ENCODE measurements at places on chromosomes 2 and 18.

- no peak for DNase-seq
Measured at GRCh38 chr18:58221060-58221725, 177.2 kb downstream of the NEDD4L start.

- no peak for DNase-seq
Measured at GRCh38 chr2:207253666-207254345, 88.1 kb upstream of the KLF7 start.

DNA sequence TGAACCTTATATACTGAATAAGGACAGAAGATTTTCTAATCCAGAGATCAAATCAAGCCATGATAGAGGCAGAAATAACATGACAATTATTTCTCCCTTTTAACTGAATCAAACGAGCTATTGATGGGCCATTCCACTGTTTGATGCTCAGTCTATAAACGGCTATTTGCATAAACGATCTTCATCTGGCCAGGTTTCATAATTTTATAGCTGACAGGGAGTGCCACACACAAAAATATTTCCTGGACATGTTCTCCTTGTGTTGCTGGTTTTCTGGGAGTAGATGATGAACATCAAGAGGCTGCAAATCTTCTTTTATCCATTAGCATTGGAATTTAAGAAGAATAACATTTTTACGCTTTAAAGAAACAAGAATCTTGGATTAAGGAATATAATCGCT is 63.1 kb downstream of the ACVR1C start:
- DNase-seq = no peak

DNA sequence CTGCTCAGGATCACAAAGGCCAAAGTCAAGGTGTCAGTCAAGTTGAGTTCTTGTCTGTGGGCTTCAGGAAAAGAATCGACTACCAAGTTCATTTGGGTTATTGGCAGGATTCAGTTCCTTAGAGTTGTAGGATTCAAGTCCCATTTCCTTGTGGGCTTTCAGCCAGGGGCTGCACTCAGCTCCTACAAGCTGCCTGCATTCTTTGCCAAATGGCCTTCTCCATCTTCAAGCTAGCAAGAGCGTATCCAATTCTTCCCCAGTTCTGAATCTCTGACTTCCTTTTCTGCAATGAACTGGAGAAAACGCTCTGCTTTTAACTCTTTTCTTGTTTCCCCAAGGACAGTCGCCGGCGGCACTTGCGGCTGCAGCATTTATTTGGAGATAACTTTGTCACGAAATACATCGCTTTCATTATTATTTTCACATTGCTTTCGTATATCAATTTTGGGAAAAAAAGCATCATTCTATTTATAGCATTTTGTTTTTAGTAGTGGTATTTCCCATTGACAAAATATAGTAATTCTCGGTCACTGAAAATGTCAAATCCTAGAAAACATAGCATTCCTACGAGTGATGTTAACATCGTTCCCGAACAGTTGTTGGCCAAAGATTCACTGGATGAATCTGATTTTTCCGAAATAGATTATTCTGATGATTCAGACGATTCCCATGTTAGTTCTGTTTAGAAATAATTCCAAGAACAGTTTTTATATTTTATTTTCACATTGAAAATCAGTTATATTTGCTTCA is 59.6 kb upstream of the SERPINE2 start:
- no peak for DNase-seq

DNA sequence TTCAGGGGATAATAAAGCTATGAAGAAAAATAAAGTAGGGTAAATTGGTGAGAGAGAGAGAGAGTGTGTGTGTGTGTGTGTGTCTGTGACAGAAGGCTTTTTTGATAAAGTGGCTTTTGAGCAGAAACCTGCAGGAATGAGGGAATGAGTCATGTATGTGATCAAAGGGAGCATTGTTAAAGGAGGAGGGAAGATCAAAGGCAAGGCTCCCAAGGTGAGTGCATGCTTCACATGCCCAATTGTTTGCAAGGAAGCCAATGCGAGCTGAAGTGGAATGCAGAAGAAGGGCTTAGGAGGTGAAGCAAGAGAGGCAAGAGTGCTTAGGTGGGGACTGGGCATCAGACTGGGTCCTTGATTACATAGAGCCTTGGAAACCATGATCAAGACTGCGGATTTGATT is 96.8 kb downstream of the DNAH6 start:
- no peak for DNase-seq

GRCh38 chr2:1751767-1752725 is 7.7 kb upstream of the PXDN start:
- no peak for DNase-seq

- DNase-seq = no peak
Measured at GRCh38 chr2:224901121-224901676, 141.1 kb downstream of the DOCK10 start.

GRCh38 chr18:47175283-47175897 is 774 bp downstream of the IER3IP1 start:
- DNase-seq = no peak

DNA sequence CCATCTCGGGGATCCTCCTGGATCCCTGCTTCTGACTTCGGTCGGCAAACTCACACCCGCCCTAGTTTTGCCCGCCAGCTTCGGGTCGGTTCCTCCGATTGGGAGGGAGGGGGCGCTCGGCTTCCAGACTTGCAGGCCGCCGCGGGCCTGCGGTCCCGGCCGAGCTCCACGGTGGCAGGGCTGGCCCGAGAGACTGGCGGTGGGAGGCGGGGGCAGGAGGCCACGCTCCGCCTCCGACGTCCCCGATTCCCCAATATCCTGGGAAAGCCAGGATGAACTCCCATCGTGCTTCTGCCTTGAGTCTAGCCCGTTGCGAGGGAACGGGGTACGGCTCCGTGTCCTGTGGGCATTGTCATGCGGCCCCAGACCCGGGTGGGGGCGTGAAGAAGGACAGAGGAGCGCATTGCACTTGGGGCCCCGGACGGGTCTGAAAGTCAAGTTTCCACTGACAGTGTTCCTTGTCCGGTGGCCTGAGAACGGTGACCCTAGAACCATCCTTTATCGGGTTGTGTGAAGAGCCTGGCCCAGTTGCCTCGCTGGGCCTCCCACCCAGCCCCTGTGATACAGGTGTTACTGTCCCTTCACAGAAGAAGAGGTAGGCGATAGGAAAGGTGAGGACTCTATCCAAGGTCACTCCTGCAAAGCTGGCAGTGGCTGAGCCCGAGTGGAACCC is 2.4 kb upstream of the INHBB start:
- DNase-seq = peak; percentile 43

DNA sequence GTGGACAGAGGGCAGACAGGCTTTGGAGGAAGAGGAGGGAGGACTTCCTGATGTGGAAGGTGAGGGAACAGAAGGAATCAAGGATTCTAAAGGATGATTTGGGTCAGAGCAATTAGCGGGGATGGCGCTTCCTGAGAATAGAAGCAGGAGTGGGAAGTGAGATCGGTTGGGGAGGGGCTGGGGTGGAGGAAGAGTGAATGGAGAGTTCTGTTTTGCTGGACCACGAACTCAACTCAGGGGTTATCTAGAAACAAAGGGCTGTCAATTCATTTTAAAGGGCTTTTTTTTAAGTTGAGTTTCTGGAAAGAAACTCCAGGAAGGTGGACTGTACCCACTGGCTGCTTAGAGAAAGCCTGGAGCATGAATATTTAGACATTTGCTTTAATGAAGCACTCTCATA is 54.9 kb downstream of the BCL2L11 start:
- no peak for DNase-seq

GRCh38 chr2:166451468-166451867 is 42.6 kb downstream of the SCN7A start:
- no peak for DNase-seq

- no peak for DNase-seq
Measured at GRCh38 chr2:21627938-21628337, 504.2 kb downstream of the TDRD15 start.

GRCh38 chr2:19207452-19207851 is 151.0 kb downstream of the OSR1 start:
- DNase-seq = no peak

- DNase-seq = no peak
Measured at GRCh38 chr2:230069402-230069801, 678 bp upstream of the SLC16A14 start.

- DNase-seq = no peak
Measured at GRCh38 chr2:160634436-160634835, 140.8 kb upstream of the RBMS1 start.

DNA sequence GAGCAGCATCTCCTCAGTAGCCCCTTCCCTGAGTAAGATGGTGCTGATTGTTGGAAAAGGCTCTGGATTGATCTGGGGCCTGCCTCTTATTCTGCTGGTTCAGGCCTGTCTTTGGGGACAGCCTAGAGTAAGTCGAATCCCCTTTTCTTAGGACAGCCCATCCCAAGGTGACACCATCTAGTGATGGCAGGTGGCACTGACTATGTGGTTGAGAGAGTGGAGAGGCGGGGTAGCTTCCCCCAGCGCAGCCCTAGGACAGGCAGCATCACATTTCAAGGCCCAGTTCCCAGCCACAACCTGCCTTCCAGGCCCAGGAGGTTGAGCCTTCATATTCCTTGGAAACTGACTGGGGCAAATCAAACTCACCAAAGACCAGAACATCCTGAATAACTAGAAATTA is 69.1 kb upstream of the B3GNT7 start:
- DNase-seq = no peak

- DNase-seq = no peak
Measured at GRCh38 chr18:27996801-27997272, 180.1 kb downstream of the CDH2 start.

DNA sequence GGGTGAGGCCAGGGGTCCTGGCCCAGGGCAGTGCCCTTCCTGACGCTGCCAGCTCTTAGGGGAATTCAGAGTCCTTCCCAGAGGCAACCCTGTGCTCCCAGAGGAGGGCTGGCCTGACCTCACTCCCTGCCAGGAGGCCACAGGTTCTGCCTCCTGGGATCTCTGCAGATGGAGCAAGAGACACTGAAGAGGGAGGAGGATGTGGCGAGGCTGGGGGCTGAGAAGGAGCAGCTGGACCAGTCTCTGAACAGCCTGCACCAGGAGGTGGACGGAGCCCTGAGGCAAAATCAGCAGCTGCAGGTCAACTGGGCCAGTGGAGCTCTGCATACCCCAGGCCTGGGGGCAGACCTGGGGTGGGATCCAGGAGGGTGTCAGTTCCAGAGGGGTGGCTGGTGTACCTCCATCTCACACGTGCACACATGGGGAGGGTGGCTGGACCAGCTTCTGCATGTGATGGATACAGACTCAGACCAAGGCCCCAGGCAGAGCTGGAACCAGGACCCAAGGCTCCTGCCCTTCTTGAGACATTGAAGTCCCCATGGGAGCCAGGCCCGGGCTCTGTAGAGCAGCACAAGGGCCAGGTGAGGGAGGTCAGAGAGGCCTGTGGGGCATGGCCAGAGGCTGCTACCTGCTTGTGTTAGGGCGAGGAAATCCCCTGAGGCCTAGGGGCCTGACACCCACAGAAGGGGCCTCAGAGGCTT is 9.7 kb upstream of the SNED1 start:
- no peak for DNase-seq

DNA sequence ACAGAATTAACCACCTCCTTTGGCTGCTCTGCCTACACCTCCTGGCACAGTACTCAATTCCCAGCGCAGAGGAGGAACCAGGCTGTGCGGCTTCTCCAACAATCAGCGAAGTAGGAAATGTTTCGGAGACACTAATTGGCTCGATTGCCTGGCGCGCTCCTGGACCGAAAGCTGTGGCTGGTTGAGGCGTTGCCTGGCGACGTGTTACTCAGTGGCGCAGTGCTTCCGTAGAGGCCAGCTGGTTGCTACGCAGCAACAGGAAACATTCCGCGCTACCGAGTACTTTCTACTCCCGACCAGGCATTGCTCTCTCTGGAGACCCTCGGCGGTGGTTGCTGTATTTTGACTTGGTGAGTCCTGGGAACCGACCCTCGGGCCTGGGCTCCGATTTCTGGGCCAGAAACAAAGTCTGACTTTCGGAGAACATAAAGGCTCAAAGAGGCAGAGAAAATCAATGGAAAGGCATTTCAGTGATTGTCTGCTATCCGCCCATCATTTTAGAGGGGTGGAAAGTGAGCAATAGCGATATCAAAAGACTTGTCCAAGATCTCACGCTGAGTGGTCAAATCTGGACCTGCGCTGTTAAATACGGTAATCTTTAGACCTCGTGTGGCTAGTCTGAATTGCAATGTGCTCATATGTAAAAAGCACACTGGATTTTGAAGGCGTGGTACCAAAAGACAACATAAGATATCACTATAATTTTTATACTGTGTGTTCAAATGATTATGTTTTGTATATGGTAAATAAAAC is at the start of gene DNAH6:
DNAH6 (plus strand) TSS at position 265 of the 753 bp plus-strand sequence. CDS start 1,329 bp downstream, outside the sequence.
- peak; percentile 68 for DNase-seq

DNA sequence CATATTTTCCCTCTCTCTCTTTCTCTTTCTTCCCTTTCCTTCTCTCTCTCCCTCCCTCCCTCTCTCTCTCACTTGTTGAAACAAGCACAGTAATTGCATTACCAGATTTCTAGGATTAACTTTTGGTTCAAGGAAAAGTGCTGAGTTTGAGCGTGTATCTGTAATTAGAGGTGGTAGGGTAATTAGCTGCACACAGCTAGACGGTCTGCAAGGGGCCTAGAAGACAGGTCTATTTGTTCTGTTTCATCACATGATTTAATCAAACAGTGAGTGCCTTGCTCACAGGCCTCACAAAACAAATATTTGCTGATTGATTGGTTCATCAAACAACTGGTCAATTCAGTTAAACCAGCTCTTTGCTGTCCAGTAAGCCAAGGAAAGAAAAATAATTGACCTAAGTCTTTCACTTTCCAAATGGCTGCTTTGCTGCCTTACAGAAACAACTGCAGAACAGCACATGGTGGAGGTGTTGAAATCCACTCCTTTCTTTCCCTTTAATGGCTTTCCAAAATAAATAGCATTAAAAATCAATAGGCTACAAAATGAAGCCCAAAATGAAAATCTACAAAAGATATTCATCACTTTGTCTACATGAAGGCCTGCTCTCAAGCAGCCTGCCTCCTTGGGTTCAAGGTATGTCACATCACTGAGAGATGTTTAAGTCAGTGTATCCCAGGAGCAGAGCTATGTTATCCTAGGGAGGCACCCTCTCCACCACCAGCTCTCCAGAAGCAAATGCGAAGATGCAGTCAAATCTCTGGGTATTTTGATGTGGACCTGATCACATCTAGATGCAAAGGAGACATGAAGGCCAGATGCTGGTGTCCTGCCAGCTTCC is 264.4 kb upstream of the SIX2 start:
- DNase-seq = no peak

All from stimulated activated CD4-positive, alpha-beta T cell treated with anti-CD3 and anti-CD28 coated beads, TNF-alpha, amount 100 ng/mL, for 4 hours (primary cell).